DMS79 (cell line): ENCODE measurements at places on chromosomes 6 and 20.
A peak's percentile ranks its signal among the peaks of the same experiment; 100 is the strongest.

DNA sequence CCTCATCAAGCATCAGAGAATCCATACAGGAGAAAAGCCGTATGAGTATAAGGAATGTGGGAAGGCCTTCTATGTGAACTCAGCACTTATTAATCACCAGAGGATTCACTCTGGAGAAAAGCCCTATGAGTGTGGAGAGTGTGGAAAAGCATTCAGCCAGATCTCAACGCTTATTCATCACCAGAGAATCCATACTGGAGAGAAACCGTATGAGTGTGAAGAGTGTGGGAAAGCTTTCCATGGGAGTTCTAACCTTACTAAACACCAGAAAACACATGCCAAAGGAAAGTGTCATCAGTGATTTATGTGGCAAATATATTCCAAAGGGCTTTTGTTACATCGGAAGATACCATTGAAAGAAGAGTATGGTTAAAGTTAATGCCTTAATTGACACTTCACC, 25.4 kb downstream of the ZKSCAN8 start:
- DNase-seq, result no peak

DNA sequence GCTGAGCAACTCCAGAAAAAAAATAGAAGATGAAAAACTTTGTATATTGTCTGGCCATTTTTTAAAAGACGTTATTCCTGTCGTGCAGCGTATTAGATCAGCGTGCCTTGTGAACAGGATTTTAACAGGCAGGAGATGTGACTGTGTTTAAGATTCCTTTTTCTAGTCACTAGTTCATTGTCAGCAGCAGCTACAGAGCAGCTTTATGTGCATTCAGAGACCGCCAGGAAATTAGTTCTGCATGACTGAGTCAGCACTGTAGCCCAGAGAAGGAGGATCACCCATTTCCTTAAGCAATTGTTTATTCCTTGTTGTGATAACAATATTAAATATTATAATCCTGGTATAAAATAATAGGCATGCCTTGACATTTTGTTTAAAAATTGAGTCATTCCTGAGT, 75.4 kb upstream of the ADGRB3 start:
- DNase-seq, result peak; percentile 50

DNA sequence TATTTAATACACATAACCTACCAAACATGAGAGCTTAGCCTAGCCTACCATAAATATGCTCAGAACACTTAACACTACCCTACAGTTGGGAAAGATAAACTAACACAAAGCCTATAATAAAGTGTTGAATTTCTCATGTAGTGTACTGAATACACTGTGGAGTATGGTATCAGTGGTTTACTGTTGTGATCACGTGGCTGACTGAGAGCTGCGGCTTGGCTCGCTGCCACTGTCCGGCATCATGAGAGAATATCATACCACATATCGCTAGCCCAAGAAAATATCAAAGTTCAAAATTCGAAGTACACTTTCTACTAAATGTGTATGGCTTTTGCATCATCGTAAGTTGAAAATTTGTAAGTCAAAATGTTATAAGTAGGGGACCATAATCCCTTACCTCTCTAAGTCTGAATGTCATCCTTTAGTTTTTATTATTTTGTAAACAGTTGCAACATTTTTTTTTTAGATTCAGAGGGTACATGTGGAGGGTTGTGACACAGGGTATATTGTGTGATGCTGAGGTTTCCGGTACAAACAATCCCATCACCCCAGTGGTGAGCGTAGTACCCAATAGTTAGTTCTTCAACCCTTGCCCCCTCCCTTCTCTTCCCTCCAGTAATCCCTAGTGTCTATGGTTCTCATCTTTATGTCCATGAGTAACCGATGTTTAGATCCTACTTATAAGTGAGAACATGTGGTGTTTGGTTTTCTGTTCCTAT, 14.6 kb upstream of the TAAR1 start:
- DNase-seq, result no peak

GRCh38 chr6:159203304-159204005, 34.3 kb downstream of the FNDC1 start:
- no peak for DNase-seq

DNA sequence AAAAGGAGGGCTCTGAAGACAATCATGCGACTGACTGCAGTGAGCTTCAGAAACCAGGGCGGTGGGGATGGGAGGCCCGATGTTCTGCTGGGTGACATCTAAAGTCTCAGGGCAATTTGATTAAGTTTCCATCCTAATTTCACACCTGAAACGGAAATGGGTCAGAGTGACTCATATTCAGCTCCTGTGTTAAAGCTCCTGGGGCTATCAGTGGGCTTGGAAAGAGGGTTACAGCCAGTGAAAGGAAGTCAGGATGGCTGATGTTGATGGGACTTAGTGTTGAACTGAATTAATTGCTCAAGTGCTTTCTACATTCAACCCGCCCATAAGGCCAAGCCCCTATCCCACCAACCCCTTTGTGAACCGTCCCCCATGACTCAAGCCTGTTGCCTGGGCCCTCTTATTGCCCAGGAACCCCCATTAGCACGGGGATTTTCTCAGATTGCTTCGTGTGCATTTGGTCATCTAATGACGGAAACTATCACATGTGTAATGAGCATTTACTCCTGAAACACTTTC, 47.1 kb upstream of the TBC1D7 start:
- no peak for DNase-seq

GRCh38 chr6:34486106-34486740, 20.3 kb downstream of the PACSIN1 start:
- no peak for DNase-seq

DNA sequence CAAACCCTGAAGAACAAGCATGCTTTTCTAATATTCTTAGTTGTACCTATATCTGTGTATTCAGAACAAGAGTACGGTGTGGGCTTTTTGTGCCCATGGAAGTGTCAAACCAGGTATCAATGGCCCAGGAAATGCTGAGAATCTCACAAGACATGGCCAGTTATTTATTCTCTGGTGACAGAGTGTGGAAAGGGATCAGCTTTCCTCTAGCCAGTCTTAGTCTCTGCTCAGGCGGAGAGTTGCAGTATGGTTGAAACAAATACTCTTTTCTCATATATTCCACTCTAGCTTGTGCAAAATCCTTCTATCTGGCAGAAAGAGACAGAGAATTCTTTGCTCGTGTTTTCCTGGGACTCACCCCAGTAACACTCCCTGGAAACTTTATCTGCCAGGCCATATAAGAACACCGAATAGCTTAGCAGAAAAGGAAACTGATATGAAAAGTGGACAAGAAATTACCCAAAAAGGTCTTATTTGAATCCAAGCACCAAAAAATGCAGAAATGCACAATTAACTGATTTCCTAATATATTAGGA, 173.3 kb upstream of the RSPO3 start:
- no peak for DNase-seq

- DNase-seq, result no peak
Measured at GRCh38 chr6:36376742-36377141, 10.7 kb downstream of the ETV7 start.

- DNase-seq, result no peak
Measured at GRCh38 chr6:45877970-45878590, 137.6 kb downstream of the CLIC5 start.

DNA sequence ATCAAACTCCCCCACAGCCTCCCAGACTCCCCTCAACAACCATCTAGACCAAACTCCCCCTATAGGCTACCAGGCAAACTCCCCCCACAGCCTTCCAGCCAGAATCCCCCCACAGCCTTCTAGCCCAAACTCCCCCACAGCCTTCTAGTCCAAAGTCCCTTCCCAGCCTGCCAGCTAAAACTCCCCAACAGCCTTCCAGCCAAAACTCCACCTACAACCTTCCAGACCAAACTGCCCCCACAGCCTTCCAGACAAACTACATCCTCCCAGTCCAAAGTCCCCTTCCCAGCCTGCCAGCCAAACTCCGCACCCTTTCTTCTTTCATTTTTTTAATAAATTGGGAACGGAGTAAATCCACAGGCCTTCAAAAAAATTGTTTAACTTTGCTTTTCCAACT, 37.4 kb upstream of the SYNDIG1 start:
- no peak for DNase-seq

- no peak for DNase-seq
Measured at GRCh38 chr20:48805286-48805685, 22.5 kb downstream of the PREX1 start.

DNA sequence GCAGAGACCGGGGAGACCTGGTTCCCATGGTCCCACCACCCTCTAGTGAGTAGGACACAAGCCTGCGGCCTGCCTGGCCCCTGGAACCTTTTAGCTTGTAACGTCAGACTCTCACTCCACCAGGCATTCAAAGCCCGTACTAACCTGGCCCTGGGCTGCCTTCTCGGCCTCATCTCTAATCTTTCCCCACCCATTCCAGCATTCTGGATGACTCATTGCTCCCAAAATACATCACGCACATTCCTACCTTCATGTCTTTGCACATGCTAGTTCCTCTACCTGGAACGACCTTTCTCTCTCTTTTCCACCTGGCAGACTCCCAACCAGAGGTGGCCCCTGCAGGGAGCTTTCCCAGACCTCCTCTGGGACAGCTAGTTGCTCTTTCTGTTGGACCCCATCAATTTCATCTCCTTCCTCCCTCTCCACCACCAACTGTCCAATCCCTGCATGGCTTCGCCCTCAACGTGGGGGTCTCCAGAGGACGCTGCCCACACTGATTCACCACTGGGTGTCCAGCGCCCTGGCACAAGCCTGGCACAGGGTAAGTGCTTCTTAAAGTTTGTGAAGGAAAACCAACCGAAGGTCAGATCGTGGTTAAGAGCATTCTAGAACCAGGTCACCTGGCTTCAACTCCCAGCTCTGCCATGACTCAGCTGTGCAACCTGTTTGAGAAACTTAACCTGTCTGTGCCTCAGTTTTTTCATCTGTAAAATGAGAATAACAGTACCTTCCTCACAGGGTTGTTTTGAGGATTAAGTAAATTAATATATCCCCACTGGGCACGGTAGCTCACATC, 35.2 kb downstream of the JPH2 start:
- no peak for DNase-seq

DNA sequence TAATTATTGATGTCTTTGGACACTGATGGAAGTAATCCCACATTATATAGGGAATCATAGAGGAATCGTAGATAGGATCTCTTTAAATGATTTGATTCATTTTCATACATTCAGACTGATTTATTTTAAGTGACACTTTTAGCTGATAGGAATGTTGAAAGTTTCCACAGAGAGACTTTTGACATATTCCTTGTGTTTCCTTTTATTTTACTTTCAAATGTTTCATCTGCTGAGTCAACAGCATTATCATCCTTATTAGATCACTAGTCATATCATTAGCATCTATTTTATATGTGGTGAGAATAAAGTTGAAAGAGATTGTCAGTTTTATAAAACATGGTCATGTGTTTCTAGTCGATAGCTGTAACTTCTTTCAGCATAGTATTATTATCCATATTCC, 13.4 kb downstream of the DCBLD1 start:
- no peak for DNase-seq

DNA sequence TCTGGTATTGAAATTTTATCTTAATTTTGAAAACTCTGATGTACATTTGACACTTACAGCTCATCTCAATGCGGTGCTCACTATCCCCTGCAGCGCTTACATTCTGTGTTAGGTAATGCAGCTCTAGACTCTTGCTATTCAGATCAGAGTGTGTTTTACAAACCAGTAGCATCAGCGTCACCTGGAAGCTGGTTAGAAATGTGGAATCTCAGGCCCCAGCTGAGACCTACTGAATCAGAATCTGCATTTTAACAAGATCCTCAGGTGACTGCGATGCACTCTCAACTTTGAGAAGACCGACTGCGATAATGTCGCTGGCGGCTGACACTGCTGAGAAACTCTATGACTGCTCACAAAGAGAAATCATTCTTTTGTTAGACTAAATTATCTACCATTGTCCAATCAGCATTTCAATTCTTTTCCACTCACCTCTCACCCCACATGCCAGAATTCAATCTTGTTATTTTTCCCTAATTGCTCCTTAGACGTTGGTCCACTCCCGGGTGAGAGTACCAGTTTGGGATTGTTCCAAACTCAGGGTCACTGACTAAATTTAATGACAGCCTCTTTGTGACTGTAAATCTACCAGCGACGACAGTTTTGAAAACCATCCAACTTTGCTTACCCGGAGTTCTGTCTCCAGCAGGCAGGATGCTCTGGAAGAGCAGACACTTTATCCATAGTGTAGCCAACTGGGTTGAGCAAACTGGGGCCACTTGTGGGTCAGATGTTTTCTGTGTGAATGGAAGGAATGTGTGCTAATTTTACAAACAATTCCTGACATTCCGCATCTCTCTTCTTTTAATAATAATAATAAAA, 140.1 kb upstream of the BTBD3 start:
- DNase-seq, result peak; percentile 75

GRCh38 chr20:42855896-42856295, 333.8 kb downstream of the PTPRT start:
- DNase-seq, result no peak

- no peak for DNase-seq
Measured at GRCh38 chr6:129667034-129667433, 42.9 kb downstream of the ARHGAP18 start.

GRCh38 chr6:69005199-69005598, 370.1 kb downstream of the ADGRB3 start:
- no peak for DNase-seq

DNA sequence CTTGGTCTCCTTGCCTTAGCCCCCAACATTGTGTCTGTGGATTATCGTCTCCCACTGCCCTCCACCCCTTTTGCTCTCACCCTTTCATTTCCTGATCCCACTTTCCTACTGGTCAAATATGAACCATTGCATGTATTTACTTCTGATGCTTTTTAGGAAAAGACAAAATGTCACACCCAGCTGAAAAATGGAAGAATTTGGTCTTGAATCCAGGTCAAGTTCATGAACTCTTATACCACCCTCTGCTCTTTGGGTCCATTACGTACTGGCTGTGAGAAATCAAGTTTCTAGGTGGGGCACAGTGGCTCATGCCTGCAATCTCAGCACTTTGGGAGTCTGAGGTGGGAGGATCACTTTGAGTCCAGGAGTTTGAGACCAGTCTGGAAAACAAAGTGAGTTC, 15.8 kb upstream of the KIF3B start:
- no peak for DNase-seq

- DNase-seq, result peak; percentile 38
Measured at GRCh38 chr6:37491171-37491829, 8.4 kb downstream of the CCDC167 start.

DNA sequence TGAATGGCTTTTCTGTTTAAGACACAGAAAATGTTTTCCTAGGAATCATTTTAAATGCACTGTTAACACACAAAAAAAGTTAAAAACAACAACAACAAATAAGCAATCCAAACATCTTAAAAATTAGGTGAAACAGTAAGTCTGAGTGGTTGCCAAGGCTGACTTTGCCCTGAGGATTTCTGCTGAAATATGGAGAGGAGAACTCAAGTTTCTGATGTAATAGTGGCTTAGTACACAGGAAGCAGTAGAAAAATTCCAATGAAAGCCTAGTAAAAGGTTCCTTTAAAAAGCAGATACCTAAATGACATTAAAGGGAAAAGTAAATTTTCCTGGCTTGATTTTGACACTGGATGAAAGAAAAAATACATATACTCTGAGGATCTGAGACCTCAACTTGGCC, 184.2 kb downstream of the EPM2A start:
- no peak for DNase-seq

- no peak for DNase-seq
Measured at GRCh38 chr6:113979937-113980336, 9.0 kb upstream of the HDAC2 start.
